ENCODE measurements at places on chromosomes 2 and 18.

GRCh38 chr18:36424741-36425142 is 127.2 kb downstream of the FHOD3 start:
- DNase-seq = no peak

DNA sequence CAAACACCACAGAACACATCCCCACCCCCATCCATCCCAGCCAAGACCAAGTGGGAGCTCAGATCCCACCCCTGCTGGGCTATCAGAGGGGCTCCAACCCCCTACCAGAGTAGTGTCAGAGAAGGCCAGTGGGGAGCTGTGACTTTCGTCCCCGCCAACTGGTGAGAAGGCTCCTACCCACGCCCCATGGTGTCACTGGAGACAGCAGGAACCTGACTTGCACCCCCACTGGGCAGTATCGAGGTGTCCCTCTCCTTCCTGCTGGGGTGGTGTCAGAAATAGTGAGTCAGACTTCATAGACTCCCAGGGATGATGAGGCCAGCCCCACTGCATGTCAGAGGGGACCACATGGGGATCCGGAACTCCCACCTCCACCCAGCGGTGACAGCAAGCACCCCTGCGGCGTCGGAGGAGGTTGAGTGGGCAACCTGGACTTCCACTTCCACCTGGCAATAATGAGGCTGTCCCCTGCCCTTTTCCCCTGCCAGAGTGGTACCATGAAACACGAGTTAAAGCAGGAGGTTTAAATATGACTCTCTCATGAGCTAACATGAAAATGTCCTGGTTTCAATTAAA is 106.7 kb downstream of the CTIF start:
- no peak for DNase-seq

- no peak for DNase-seq
Observed at GRCh38 chr2:2930841-2931240, 446.8 kb downstream of the EIPR1 start.

- no peak for DNase-seq
Observed at GRCh38 chr2:98149333-98149697, 62.3 kb downstream of the VWA3B start.

- DNase-seq = no peak
Observed at GRCh38 chr2:180985771-180986395, 5.5 kb downstream of the UBE2E3 start.

DNA sequence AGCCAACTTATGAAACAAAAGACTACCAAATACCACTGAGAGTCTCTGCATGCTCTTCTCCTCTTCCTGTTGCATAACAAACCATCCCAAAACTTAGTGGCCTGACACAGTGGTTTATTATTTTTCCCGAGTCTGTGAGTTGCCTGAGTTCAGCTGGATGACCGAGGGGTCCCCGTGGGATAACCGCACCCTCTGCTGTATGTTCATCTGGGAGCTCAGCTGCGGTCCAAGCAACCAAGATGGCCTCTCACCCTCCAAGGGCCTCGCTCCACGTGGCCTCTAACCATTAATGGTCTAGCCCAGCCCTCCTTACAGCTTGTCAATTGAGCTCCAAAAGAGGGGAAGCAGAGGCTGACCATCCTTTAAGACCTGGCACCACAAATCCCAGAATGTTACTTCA is 17.1 kb downstream of the ITM2C start:
- no peak for DNase-seq

- no peak for DNase-seq
Observed at GRCh38 chr2:55109219-55109891, 59.1 kb upstream of the RTN4 start.

DNA sequence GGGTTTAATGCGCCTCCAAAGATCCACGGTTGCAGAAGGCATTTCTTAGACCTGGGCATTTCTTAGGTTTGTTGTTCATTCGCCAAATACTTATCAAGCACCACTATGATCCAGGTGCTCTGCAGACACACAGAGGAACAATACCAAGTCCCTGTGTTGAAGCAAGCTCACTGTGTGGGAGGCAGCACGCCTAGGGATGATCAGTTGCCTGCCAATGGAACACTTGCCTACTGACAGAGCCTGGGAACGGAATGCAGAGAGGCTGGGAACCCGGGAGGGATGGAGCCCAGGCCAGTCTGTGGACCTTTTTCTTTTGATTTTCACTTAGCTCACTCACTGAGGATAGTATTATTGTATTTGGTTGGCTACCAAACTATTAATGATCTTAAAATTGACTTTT is 1.9 kb upstream of the GRP start:
- DNase-seq = no peak

DNA sequence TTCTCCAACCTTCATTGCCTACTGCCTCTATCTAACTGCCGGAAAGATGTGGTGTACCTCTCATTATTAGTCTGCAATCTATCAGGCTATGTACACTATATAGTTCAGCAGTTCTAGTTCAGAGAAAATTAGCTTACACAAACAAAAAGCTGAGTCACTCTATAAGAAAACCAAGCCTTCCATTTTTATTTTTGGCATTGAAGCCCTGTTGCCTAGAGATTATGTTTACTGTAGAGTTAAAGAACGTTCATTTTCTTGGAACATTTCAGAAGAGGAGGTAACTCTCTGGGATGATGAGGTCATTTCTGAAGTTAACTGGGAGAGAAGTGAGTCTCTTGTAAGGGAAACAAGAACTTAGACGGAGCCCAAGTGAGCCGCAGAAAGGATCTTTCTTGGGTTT is 133.5 kb downstream of the FAM124B start:
- no peak for DNase-seq

DNA sequence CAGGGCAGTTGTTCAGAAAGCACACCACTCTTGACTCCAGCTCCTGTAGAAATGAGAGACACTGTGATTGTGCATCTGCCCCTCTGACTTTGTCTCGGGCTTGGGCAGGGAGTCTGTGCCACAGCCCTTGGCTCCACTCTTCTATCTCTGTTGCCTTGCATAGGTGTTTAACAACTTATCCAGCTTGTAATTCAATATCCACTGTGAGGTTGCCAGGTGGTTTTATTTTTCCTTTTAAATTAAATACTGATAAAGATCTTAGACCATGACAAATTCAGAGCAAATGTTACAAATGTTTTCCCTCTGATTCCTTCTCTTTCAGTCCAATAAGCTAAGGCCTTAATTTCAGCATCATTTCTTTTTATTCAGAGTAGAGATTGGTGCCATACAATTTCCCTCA is 421.7 kb downstream of the STK39 start:
- no peak for DNase-seq

GRCh38 chr2:181682795-181683517 is 2.6 kb upstream of the NEUROD1 start:
- DNase-seq = no peak

GRCh38 chr2:71806432-71806831 is 341.2 kb downstream of the CYP26B1 start:
- DNase-seq = no peak

DNA sequence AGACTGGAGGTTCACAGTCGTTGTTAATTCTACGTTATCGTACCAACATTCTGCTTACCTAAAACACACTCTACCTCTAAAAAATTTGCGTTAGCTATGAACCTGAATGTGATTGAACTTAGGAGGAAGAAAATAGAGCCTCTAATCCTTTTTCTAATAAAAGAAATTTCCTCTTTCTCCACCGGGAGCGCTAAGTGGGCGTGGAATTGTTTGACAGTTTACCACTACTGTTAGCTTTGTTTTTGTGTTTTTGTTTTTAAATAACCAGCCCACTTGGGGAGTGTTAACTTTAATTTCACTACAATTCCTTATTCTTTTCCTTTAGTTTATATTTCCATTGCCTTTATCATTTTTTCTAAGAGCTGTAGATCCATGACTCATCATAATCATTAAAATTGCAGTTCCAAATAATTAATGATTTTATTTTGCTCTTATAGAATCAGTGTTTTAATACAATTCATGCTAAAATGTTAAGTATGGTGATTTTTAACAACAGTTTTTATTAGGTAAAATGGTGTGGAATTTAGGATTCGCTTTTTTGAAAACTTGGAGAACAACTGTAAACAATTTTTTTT is 55.0 kb upstream of the ITM2C start:
- no peak for DNase-seq

DNA sequence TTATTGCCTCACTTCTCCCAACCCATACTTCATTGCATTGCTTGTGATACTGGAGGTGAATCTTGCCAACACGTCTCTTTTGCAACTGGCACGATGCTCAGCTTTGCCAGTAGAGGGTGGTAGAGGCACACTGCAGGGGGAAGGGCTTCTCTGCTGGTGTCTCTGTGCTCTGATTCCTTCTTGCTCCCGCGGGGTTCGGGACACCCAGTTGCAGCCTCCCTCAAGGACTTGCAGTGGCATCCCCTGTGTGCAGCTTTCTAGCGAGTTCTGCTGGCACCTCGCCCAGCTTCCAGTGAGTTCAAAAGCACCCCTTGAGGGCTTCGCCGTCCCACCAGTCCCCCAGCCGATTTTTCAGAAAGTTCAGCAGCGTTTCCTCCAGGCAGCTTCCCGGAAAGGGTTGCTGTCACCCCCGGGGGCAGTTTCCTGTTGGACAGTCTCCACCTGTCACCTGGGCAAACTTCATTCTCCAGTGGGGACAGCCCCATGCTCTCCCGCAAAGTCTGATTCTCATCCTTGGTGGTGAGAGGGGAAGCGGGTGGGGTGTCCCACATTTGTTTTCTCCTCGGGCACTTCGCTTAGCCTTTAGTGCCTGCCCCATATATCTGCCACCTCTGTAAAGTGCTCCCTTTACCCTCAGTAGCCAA is 35.4 kb upstream of the EN1 start:
- peak; percentile 46 for DNase-seq

Data from stimulated activated CD4-positive, alpha-beta T cell treated with anti-CD3 and anti-CD28 coated beads, Interleukin-15, amount 100 ng/mL, for 1 hour (primary cell).